ENCODE measurements at places on chromosomes 12 and 14. TPM values are rescaled to one million over a fixed set of nuclear protein-coding genes. Genes with fewer than 3 reads are reported as not detected.

Gene CCDC177
- total RNA-seq: not detected

Gene NGB
- not detected for total RNA-seq

Gene SLC10A1
- not detected for total RNA-seq

Gene FSCB
- total RNA-seq: not detected

Gene KRT85
- not detected for total RNA-seq

Gene HELB
- total RNA-seq: 24.2 TPM

Gene ACRBP
- total RNA-seq: 0.76 TPM

Gene MYRFL
- total RNA-seq: not detected

Gene DHRS7
- total RNA-seq: 45.7 TPM

Measured in activated CD8-positive, alpha-beta T cell treated with anti-CD3 and anti-CD28 coated beads, Interleukin-2, amount 10 ng/mL, durations not matched to agents 7 days and 5 days (primary cell).